ENCODE measurements at places on chromosomes 7 and 10.
A peak's percentile ranks its signal among the peaks of the same experiment; 100 is the strongest.

GRCh38 chr7:17651341-17651740 lies 289.0 kb downstream of the SNX13 start:
- no peak for DNase-seq

- no peak for DNase-seq
These were observed 40.4 kb downstream of the IFIT5 start for GRCh38 chr10:89454561-89455347.

GRCh38 chr10:11353006-11353896 lies 258.2 kb downstream of the USP6NL start:
- peak; percentile 20 for DNase-seq

DNA sequence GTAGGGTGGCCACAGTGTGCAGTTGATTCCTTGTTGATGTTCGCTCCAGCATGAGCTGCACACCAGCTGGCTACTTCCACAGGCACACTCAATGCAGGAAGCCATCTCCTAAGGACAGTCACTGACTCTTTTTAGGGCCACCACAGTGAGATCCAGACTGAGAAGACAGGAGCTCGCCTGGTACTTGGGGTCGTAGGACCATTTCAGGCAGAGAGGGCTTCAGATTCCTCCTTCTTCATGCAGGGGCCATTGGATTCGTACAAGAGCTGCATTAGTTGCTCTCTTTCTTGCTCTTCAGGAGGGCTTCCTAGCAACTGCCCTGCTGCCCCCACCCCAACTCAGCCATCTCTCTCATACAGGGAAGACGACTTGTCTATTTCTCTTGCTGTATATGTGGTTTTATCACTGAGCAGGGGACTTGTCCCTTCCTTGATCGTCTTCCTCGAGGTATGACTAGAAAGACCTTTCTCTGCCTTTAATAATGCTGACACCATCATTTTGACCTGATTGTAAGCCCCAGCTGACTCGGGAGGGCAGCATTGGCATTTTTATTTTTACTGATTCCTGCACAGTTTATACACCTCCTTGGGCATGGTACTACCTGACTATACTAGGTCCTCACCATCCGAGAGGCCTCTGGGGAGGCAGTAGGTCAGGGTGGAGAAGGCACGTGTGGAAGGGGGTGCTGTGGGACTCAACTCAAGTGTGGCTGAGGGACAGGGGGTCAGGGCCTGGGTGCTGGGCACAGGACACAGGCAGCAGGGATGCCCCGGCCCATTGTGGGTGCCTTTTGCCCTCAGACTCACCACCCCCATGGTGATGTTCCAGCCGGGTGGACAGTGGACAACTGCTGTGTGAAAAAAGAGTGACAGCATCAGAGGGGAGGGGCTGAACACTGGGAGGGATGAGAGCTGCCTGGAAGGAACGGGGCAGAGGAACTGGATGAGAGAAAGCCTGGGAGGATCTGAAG lies 136.7 kb upstream of the ZNF746 start:
- DNase-seq, result no peak

- no peak for DNase-seq
These were observed 19.0 kb upstream of the AGMO start for GRCh38 chr7:15580604-15581351.

GRCh38 chr10:24901686-24902399 lies 50.6 kb downstream of the PRTFDC1 start:
- no peak for DNase-seq

DNA sequence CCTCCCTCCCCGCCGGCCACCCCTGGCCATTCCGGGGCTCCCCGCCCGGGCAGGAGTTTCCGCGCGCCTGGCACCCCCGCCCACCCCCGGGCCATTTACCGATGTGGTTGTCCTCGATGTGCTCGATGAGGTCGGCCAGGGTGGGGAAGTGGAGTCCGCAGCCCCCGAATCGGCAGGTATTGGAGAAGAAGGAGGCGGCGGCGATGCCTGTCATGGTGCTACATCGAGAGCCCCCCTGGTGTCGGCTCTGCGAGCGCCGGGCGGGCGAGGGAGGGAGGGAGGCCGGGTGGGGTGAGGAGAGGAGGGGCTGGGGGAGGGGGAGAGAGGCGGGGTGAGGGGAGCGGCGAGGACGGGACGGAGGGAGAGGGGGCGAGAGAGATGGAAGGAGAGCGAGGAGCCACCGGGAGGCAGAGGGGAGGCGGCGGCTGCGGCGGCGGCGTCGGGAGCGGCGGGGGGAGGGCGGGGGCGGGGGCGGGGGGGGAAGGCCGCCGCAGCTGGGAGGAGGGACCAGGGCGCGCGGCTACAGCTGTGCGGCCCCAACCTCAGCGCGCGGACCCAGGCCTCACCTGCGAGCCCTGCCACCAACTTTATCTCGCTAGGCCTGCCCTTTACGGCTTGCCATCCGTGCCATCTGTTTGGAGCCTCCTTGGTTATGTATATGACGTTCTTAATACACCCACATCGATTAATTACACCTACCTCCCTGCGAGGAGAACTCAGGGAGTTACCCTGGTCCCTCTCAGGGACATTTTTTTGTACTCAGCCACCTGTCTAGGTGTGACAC lies at the start of gene JAZF1:
TSS of gene JAZF1 (minus strand) at position 432 of the 784 bp plus-strand sequence.
- DNase-seq, result peak; percentile 76

GRCh38 chr7:24911213-24911603 lies 68.8 kb downstream of the OSBPL3 start:
- DNase-seq, result peak; percentile 61

Measured in OCI-LY7 (cell line).